ENCODE measurements at places on chromosomes 12 and 14. TPM values are rescaled to one million over a fixed set of nuclear protein-coding genes. Genes with fewer than 3 reads are reported as not detected.

The OTX2 gene
- total RNA-seq = not detected

DNA sequence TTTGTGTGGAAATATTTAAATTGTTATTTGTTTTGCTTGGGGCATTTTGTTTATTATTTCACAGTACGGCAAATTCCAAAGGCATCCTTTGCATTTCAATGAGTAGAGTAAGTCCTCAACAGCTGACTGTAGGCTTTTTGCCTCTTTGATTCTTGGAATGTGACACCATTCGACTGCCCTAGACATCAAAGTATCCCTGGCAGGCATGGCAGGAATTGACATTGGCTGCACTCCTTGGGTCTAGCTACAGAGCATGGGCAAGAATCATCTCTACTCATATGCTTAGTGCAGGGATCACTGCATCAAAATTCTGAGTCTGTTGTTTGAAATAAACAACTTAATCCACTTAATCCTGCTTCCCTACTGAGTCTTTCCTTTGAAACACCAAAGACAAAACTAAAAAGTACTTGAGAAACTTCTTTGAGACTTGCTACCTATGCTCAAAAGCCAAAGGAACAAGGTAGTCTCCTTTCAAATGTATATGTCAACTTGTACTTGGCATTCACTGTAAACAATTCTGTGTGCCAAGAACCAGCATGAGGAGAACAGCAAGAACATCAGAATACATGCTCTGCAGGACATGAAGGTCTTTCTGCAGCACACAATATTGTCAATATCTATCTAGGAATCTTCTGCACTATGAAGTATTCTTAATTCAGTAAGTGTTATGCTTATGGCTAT, 1569.0 kb upstream of the FLRT2 start:
- no peak overlapping the region for H3K27ac ChIP-seq
- no peaks in the 10 kb centered on the region for H3K36me3 ChIP-seq
- no peak overlapping the region for H3K4me3 ChIP-seq
- no peaks in the 10 kb centered on the region for H3K27me3 ChIP-seq
- no peak for DNase-seq
- no peaks in the 10 kb centered on the region for H3K4me1 ChIP-seq

The GLS2 gene
- 7.2 TPM for total RNA-seq

The MMP19 gene
- 0.81 TPM for total RNA-seq

The ACRBP gene
- 6.1 TPM for total RNA-seq

The GPRC5A gene
- total RNA-seq = 0.60 TPM

DNA sequence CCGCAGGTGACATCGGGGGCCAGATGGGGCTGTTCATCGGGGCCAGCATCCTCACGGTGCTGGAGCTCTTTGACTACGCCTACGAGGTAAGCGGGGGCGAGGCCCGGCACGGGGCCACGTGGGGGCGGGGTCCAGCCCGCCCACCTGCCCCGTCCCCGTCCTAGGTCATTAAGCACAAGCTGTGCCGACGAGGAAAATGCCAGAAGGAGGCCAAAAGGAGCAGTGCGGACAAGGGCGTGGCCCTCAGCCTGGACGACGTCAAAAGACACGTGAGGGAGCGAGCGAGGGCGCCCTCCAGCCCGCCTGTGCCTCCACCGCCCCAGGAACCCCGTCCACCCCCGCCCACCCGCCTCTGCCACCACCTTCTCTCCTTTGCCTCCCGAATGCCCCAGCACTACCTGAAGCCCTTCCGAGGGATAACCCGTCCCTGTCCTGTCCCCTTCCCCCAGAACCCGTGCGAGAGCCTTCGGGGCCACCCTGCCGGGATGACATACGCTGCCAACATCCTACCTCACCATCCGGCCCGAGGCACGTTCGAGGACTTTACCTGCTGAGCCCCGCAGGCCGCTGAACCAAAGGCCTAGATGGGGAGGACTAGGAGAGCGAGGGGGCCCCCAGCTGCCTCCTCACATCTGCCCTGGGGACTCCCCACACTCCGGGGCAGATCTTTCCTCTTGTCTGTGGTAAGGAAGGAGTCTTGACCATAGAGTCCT, 3.9 kb upstream of the SMARCD1 start:
- no peaks in the 10 kb centered on the region for H3K36me3 ChIP-seq
- DNase-seq = no peak
- peaks cover 28% of the 10 kb centered on the region for H3K4me1 ChIP-seq
- H3K27me3 ChIP-seq = no peaks in the 10 kb centered on the region

DNA sequence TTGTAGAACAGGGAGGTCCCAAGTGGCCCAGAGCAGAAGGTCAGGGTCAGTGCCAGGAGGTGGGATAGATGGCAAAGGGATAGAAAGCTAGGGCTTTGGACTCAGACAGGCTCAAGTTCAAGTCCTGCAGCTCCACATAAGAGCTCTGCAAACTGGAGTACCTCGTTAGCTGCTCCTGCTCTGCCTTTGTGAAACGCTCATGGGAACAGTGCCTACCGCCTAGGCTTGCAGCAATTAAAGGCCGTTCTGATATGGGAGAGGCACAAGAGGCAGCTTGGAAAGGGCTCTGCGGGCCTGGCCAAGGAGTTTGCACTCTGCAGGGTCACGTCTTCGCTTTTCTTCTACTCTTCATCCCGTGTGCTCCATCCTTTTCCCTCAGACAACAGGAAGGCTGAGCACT, 54.1 kb downstream of the MAP1LC3B2 start:
- no peaks in the 10 kb centered on the region for H3K27me3 ChIP-seq
- H3K27ac ChIP-seq = no peak overlapping the region
- no peak for DNase-seq
- no peaks in the 10 kb centered on the region for H3K4me1 ChIP-seq
- no peak overlapping the region for H3K4me3 ChIP-seq
- no peaks in the 10 kb centered on the region for H3K36me3 ChIP-seq

The SYNJ2BP gene
- 4.4 TPM for total RNA-seq

GRCh38 chr14:102786768-102787167, 9.5 kb downstream of the TRAF3 start:
- H3K27ac ChIP-seq = peak overlapping the region; percentile 25
- H3K36me3 ChIP-seq = peaks cover 41% of the 10 kb centered on the region
- H3K4me1 ChIP-seq = peaks cover 95% of the 10 kb centered on the region
- H3K27me3 ChIP-seq = no peaks in the 10 kb centered on the region
- H3K4me3 ChIP-seq = peak overlapping the region; percentile 55
- DNase-seq = peak; percentile 54

DNA sequence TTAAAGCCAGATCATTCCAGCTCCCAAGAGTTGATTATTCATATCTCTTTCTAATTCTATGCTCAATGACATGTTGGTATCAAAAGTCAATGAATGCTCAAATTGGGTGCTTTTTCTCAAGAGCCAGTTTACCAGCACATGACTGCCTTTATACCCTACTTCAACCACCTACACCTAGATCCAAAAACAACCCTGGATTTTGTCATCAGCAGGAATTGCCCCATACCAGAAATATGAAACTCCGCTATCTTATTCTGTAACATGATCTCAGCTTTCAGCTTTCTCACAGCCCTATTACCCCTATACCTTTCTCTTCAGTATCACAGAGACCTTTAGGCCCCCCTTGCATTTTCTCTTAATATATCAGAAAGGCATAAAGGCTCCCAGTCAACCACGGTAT, 32.3 kb upstream of the ESR2 start:
- H3K27ac ChIP-seq = no peak overlapping the region
- peaks cover 1% of the 10 kb centered on the region for H3K36me3 ChIP-seq
- H3K4me3 ChIP-seq = no peak overlapping the region
- H3K4me1 ChIP-seq = no peaks in the 10 kb centered on the region
- no peaks in the 10 kb centered on the region for H3K27me3 ChIP-seq

The SIX4 gene
- 0.19 TPM for total RNA-seq

The RPL10L gene
- not detected for total RNA-seq
